ENCODE measurements at places on chromosomes 12 and 14. TPM values are rescaled to one million over a fixed set of nuclear protein-coding genes. Genes with fewer than 3 reads are reported as not detected.

GRCh38 chr12:49974231-49974675 is 1.5 kb downstream of the AQP6 start:
- peak; percentile 45 for DNase-seq

IRAK3 gene
- total RNA-seq: 6.6 TPM

DNA sequence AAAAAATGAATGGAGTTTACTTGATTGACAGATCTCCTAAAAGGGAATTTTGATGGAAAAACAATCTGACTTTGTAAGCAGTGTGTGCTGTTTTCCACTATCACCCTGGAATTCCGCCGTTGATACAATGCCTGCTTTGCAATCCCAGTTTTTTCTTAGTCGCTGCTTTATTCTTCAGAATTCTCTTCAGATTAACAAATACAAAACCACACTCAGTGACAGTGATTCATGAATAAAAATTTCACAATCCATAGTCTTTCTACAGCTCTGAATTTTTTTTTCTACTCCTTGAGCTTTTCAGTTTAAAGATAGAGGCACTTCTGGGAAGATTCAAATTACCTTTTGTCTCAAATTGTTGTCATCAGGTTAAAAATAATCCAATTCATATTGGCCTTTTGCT is 44.6 kb upstream of the KITLG start:
- peak; percentile 80 for DNase-seq

GRCh38 chr12:105554223-105554678 is 223.8 kb downstream of the C12orf75 start:
- no peak for DNase-seq

DNA sequence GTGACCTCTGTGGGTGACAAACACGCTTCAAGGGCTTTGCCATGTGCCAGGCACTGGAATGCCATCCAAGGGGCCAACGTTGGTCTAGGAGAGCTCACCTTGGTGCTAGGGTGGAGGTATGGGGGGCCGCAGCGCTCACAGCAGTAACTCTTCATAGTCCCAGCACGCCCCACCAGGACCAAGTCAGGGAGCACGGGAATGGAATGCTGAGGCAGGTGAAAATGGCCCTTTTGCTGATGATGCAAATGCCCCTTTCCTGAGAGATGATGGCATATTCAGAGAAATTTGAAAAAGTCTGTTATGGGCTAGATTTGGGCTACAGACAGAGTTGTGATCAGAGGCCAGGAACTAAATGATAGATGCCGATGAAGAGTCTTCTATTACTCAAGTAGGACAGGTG is 10.0 kb upstream of the FAM181A start:
- DNase-seq: no peak

- peak; percentile 35 for DNase-seq
Observed at GRCh38 chr14:61355892-61356325, 34.5 kb downstream of the PRKCH start.

RDH11 gene
- 59.1 TPM for total RNA-seq

- DNase-seq: peak; percentile 49
Observed at GRCh38 chr12:110012137-110012536, 12.9 kb downstream of the ANKRD13A start.

Measured in GM23248 (cell line).